ENCODE measurements at places on chromosomes 16 and 17.

GRCh38 chr17:855569-855968, 73.4 kb downstream of the MRM3 start:
- DNase-seq: no peak

DNA sequence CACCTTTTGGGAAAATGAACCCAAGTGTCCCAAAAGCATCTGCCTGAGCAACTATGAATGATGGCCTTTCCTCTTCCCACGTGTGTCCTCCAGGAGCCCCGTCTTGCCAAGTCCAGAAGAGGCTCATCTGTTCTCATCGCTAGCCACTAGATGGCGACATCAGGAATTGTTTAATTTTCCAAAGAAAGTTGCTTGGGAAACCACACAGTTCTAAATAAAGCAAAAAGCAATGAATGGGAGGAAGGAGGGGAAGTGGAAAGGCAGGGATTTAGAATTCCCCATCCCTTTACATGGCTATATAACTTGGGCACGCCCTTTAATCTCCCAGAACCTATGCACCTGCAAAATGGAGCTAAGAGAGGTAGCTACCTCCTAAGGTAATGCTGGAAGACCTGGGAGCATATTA, 9.0 kb upstream of the CDH5 start:
- DNase-seq: peak; percentile 26

DNA sequence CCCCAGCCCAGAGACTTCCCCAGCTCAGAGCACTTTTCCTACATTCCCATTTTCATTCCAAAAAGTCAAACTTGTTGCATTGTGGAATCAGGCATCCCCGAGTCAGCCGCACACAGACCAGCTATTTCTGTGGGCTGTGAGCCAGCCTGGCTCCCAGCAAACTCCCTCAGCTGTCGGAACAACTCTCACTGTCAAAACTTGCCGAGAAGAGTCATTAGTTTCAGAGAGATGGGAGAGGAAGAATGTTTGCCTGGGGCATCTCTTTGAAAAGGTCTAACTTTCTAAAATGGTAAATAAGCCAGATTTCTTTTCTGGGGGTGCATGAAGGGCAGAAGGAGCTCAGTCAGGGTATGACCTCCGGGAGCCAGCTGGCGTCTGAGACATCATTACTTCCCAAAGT, 280.0 kb downstream of the TMEM114 start:
- no peak for DNase-seq

DNA sequence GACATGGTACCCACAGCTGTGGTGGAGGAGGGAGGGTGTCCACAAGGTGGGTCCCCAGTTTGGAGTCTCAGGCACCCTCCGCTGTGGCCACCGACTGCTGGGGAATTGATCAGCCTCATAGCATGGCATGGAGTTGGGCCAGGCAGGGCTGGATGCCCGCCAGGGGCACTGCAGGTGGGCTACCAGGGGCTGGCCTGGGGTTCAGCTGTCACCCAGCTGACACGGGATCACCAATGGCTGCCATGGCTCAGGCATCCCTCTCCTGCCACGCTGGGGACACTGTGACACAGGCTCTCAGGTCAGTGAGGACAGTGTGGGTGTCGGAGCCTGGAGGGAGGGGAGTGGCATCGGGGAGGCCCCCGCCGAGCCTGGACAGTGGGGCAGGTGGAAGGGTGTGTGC, 19.8 kb upstream of the SSTR5 start:
- no peak for DNase-seq

DNA sequence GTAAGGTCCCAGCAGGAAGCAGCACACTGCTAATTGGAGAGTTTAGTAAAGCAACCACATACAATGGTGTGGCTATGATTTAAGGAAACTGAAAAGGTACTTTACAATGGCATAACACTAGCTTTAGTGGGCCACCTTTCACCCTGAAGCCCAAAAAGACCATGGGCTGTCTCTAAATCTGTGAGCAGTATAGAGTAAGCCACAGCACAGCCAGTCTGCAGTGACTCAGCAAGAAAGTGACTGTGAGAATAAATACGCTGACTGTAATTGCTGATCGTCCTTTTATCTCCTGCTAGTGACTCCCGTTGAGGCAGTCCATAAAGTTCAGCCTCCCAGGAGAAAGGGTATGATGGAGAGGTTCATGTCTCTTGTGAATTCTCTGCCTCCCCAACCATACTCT, 679.8 kb upstream of the KIF2B start:
- no peak for DNase-seq

DNA sequence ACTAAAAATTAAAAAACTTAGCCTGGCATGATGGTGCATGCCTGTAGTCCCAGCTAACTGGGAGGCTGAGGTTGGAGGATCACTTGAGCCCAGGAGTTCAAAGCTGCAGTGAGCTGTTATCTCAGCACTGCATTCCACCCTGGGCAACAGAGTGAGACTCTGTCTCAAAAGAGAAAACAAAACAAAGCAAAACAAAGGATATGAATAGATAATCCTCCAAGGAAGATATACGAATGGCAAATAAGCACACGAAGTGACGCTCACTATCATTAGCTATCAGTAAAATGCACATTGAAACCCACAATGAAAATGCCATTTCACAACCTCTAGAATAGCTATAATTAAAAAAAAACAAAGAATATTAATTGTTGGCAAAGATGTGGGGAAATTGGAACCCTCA, 386.2 kb upstream of the CCL2 start:
- no peak for DNase-seq

DNA sequence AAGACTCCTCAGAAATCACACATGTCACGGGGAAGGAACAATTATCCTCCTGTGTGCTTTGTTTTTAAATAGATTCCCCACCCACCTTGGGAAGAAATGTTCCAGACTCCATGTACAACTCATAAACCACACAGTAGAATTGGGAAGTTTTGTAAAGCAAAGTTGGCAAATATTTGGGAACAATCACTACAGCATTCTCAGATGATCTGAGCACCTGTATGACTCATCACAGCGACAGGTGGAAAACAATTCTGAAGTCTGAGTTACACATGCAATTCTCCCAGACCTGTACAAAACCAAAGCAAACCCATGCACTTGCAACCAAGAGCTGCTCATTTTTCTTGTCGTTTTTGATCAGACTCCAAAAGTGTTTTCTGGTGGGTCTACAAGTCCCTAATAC, 14.4 kb upstream of the MYLK3 start:
- DNase-seq: no peak

- no peak for DNase-seq
Measured at GRCh38 chr17:29972277-29972676, 30.8 kb downstream of the EFCAB5 start.

DNA sequence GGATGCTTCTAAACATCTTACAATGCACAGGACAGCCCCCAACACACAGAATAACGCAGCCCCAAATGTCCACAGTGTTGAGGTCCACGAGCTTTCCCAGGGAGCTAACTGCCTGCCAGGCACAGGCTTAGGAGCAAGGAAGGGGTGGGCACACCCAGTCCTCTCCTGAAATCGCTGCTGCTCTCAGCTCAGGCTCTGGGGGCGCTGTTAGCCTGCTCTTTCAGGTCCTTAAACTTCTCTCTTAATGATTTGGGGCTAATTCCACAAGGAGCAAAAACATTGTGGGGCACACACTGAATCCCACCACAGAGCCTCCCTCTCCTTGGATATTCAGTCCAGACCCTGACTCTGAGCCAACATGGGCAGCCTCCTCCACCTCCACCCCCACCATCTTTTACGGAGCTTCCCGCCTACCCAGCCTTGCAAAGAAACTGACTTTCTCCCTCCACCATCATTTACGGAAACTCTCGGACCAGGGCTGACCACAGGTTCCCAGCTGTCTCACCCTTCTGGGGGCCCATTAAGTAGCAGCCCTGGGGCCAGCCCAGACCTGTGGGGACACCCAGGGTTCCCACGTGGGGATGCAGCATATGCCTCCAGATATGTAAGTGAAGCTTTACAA, 1.1 kb downstream of the CD300H start:
- peak; percentile 54 for DNase-seq

DNA sequence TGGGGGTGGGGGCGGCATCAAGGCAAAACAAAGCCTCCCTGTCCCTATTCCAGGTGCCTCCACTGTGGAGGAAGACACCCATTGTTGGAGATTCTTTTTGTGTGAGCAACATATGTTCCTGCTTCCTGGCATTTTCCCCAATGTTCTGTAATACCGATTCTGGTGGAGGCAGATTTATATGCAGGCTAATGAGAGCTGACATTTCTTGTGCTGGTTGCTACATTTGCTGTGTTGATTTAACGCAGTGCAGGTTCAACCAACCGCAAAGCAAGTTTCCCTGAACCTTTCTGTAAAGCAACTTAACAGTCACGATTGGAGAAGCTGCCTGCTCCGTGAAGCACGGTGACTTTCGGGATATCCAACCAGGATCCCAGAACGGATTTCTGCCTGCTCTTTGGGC, 260.5 kb downstream of the CBLN1 start:
- DNase-seq: no peak

- DNase-seq: no peak
Measured at GRCh38 chr17:3993493-3994220, 29.4 kb upstream of the ATP2A3 start.

- DNase-seq: no peak
Measured at GRCh38 chr17:76867578-76868175, 527 bp upstream of the MGAT5B start.

GRCh38 chr16:48574766-48575165, 35.2 kb downstream of the N4BP1 start:
- no peak for DNase-seq

DNA sequence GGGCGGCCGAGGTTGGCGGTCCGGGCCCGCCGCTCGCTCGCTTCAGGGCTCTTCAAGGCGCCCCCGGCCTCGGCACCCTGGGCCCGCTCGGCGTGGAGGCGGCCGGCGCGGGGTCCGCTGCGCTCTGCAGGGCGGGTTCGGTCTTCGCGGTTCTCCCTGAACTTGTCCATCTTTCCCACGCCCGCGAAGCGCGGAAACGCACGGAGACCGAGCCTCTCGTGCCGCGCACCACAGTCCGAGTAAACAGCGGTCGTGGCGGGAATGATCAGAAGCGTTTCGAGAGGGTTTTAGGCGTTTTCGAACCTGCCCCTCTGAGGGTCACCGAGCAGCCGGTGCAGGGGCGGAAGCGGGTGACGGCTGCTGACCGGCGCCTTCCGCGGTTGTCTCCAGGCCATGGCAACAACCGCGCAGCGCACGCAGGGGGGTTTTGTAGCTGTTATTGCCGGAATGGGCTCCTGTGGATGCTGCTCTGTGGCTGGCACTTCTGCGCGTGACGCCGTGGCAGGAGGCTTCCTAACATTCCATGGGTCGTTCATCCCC, 414 bp downstream of the NARF start:
- no peak for DNase-seq

- peak; percentile 66 for DNase-seq
Measured at GRCh38 chr17:33674685-33675084, 381.6 kb upstream of the ASIC2 start.

DNA sequence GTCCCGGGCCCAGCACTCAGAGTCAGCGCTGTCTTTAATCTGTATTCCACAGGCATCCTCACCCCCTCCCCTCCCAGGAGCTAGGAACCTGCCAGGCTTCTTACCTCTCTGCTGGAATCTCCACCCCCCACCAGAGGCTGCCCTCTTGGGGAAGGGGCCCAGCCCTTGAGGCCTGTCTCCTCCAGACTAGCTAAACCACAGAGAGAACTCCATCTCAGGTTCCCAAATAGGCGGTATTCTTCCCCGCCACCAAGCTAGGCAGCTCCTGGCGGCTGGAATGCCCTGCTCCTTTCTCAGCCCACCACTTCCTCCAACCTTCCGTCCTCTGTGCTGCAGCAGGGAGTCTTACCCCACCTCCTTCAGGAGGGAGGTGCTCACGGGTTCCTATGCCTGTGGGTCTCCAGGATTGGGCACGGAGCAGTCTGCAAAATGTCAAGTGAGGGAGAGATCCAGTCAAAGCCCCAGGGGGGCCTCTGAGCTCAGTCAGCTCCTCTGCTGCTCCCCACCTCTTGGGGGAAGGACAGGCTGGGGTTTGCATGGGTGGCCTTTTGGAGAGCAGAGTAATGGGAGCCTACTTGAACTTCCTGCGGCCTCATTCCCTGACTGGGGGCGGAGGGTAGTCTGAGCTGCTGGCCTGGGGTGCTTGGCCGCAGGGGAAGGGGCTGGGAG, 55.7 kb downstream of the SREBF1 start:
- no peak for DNase-seq

DNA sequence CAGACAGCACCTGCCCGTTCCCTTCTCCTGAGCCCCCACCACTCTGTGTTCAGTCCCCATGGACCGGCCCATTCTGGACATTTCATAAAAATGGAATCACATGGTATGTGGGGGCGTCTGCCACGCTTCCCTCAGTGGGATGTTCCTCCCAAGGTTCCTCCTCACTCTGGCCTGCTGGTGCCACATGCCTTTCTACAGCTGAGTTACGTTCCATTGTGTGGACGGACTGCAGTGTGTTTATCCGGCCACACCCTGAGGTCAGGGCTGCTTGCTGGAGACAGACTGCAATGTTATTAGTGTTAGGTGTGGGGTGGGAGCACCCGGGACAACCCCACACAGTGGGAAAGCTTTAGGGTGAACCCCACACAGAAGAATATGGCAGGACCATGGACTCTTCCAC, 5.9 kb upstream of the AATK start:
- no peak for DNase-seq

GRCh38 chr17:14715561-14715960, 414.7 kb downstream of the HS3ST3B1 start:
- DNase-seq: no peak

DNA sequence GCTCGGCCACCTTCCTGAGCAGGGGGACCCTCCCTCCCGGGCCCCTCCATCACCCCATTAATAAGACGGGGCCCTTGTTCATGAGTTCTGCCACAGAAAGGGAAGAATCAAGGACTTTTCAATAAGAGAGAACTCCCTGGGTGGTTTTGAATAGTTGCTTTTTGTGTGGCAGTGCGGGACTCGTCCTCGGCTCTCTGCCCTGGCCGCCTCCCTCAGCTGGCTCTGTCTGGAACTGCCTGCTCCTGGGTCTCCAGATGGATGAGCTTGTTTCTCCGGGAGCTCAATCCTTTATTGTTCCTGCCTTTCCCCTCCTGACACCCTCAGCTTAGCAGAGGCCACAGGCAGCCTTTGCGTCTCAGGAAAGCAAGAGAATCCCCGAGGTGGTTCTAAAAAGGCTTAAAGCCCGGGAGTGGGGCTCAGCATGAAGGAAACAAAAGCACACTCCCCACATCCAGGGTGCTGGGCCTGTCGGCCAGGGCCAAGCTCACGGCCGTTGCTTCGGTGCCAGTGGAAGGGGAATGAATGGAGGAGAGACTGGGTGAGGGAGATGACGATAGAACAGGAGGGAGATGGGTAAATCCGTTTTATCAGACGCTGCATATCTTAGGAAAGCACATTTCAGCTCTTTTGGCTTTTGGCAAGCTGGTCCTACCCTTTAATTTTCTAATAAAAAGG, 60.2 kb downstream of the RAI1 start:
- DNase-seq: no peak

GRCh38 chr17:64115043-64115698, 14.8 kb downstream of the ERN1 start:
- no peak for DNase-seq

GRCh38 chr16:71894229-71894920, 956 bp upstream of the IST1 start:
- peak; percentile 60 for DNase-seq
